ENCODE measurements at places on chromosomes 6 and 20.

GRCh38 chr6:90326404-90327057 is 29.9 kb upstream of the BACH2 start:
- no peak for DNase-seq

GRCh38 chr20:57527728-57528127 is 2.8 kb upstream of the CTCFL start:
- DNase-seq, result no peak

- no peak for DNase-seq
Measured at GRCh38 chr6:33172688-33173534, 19.4 kb downstream of the COL11A2 start.

GRCh38 chr6:124947971-124948451 is 14.2 kb upstream of the RNF217 start:
- DNase-seq, result no peak

DNA sequence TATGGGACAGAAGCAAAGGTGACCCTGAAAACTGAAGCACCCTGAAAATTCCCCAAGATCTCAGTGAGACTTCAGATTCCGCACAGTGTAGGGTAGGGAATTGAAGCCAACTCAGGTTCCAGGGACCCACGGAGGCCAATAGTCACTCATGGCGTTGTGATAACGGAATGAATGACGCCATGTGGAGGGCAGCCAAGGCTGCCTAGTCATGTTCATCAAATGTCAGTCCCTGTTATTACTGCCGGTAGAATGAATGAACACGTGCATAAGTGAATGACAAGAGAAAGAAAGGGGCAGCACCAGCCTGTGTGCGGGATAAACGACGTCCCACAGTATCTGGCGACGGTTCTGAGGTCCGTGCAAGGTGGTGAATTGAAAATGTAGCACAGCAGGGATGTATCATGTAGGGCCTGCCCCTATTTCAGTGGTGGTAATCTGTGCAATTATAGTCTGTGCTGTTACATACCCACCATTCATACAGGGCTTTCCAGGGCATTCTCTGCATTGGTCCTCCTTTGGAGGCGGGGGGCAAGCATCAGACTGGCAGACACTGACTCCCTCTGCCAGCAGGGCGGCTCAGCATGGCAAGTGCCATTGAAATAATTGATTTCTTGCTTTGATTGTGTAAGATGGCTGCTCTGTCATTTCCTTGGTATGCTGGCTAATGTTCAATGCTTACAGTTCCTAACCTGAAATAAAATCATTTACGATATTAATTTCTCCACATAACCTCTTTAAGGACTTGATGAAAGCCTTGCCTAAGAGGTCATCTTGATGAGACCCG is 386.9 kb downstream of the CDH4 start:
- peak; percentile 43 for DNase-seq

DNA sequence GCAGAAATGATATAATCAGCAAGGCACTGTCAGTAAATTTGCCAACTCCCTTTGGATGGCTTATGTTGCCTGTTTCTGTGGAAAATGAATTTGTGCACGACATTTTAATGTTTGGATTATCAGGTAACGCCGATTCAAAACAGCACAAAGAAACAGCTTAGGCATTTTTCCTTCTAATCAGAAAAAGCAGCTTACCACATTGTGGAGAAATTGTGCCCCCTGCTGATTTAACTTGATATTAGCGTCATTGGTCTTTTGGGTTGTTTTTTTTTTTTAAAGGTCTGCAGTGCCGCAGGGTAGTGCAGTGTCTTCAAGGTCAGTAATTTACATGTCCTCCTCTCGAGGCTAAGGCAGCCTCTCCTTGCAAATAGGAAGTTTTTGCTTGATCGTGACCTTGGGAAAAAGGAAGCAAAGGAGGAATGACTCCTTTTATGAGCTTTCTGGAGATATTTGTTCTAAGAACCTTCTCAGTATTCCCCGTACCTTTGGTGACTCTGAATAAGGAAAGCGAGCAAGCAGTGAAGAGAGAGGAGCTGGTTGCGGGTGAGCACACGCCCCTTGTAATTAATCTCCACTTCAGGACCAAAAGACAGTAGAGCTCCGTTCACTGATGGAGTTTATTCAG is 79.1 kb downstream of the ELOVL4 start:
- peak; percentile 43 for DNase-seq

DNA sequence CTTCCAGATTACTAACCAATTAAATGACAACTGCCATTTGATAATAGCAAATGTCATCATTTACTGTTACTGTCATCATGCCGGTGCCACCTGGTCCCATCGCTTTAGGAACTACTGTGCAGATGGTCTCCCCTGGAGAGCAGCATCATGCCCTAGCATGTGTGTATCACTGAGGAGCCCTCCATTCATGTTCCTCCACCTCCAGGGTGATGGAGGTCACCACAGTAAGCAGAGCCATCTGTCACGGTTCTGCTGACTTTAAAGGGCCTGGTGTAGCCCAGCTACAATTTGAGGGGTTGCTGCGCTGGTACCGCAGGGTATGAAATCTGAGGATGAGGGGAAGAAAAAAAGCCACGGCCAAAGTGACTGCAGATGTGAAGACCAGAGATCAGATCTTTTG is 118.8 kb upstream of the KCNK16 start:
- DNase-seq, result no peak

DNA sequence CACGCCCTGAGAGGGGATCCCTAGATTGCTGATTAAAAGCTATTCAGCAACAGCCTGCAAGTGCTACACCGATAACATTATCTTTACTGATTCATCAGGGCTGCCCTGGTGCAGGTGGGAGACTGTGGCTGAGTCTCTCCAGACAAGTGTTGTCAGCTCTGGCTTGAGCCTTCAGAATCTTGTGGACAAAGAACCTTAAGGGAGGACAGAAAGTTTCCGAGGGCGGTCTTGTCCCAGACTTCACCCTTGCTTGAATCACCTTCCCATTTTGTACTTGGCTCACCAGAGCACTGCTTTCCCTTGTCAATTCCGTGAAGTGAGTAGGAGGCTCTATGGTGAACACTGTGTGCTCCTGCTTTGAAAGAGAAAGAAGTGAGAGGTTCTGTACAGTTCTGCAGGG is 88.6 kb upstream of the PCSK2 start:
- no peak for DNase-seq

- DNase-seq, result no peak
Measured at GRCh38 chr20:56503916-56504315, 20.6 kb upstream of the FAM209A start.

GRCh38 chr20:62970307-62971210 is 18.1 kb downstream of the SLC17A9 start:
- DNase-seq, result no peak

DNA sequence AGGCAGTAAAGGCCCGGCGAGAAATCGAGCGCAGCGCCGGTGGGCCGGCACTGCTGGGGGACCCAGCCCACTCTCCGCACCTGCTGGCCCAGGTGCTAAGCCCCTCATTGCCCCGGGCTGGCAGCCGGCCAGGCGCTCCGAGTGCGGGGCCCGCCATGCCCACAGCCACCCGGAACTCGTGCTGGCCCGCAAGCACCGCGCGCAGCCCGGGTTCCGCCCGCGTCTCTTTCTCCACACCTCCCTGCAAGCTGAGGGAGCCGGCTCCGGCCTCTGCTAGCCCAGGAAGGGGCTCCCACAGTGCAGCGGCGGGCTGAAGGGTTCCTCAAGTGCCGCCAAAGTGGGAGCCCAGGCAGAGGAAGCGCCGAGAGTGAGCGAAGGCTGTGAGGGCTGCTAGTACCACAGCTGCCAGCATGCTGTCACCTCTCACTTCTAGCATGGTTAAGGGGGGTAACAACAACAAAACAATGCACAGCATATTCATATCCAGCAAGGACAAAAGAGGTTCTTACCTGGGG is 11.3 kb upstream of the GMPR start:
- no peak for DNase-seq
